Stimulated activated memory B cell treated with anti-CD40 and anti-IgM and Interleukin-4, amounts not matched to agents 10 μg/mL and 1 μg/mL and 100 μg/mL, for 72 hours (primary cell): ENCODE measurements at places on chromosomes 11 and 22.
A peak's percentile ranks its signal among the peaks of the same experiment; 100 is the strongest.

DNA sequence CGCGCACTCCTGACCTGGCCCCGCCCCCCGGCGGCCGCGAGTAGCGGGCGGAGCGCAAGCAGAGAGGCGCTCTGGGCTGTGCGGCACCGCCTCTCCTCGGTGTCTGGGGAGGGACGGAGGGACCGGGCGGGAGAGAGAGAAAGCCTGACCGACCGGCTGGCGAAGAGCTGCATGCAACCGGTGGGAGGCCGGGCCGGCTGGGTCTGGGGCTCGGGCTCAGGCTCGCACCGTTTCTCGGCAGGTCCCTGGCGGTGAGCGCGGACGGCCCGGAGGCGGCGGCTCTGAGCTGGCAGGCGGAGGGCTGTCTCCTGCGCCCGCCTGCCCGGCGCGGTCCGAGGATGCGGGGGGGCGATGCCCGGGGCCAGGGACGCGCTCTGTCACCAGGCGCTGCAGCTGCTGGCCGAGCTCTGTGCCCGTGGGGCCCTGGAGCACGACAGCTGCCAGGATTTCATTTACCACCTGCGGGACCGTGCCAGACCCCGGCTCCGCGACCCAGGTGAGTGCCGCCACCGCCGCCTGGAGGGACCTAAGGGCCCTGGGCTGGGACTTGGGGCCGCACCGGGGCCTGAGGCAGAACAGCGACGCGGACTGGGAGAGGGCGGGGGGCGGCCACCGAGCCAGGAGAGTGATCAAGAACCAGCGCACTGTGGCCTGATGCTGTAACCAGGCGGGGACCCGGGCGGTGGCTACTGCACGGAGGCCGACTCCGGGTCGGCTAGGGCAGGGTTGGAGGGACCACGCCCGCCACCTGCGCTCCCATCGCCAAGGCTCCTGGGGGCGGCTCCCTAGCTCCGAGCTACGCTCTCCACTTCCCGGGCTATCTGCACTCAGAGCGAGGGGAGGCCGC is at the start of gene SYT9:
Gene SYT9, plus strand, starts transcription at position 69 of the 847 bp plus-strand sequence. Its CDS starts 283 bp downstream, at position 352.
- peak; percentile 68 for ATAC-seq

- ATAC-seq, result peak; percentile 1
Measured at GRCh38 chr22:38569181-38569971, 607 bp downstream of the DMC1 start.

DNA sequence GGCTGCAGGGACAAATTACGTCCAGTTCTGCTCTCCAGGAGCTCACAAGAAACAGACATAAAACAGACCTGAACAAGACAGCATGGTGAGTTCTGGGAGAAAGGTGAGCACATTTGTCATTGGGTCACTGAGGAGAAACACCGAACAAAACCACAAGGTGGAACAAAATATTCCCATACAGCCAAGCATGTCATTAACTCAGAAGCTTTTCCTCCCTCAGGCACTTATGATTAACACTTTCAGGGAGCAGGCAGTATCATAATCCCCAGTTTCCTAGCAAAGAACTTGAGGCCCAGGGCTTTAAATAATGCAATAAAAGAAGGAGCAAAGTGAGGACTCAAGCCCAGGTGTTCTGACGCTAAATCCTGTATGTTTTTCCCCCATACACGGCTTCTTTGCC is 43.0 kb downstream of the P4HA3 start:
- ATAC-seq, result no peak

DNA sequence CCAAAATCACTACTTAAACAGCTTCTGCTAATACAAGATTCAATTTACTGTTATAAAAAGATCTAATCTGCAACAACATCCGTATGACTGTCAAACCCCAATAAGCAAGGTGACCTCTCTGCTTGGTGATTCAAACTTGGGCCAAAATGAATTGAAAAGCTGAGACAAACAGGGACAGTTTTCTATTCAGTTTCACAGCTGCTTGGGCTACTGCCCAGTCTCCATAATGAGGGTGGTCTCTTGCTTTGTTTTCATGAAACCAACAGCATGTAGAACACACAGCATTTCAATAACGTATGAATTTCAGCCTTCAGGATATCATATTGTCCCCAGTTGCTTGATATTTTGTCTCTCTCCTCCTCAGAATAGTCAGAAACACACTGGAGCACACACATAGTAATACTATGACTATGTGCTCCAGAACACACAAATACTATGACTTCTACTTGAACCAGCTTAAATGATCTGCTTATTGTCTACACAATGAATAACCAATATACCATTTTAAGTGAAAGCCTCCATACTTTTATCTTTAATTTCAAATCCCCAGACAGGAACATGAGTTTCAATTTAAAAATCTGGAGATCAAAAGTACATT is 285.0 kb downstream of the TTC28 start:
- no peak for ATAC-seq

DNA sequence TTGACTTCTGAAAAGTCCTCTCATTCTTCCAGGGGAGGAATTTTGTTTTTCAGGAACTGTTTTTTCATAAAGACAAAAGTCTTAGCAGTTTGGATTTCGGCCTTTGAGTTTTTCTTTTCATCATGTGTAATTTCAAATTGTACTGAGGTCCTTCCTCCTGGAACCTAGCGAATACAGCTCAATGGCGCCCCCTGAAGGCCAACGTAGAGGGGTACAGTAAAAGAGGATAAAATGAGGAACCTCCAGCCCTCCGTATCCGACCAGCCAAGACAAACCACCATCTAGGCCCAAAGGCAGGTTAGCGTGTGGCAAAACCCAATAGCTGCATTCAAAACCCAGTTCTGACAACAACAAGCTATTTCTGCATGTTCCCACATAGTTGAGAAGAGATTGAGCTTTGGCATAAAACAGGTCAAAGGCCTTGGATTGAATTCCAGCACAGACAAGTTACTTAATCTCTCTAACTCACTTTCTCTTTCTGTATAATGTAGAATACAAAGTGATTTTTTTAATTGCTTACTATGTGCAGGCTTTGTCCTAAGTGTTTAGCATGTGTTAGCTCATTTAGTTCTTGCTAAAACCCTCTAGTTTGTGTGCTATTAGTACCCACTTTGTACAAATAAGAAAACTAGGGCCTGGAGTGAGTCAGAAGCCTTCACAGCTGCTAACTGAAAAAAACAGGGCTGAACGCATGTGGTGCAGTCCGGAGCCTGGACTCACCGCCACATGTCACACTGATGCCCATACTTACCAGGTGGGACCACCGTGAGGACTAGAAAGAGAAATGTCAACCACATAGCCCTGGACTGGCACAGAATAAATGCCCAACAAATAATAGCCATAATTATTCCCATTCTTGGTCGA is 43.2 kb upstream of the ETS1 start:
- peak; percentile 96 for ATAC-seq

GRCh38 chr22:38449776-38450175 is 5.2 kb downstream of the KCNJ4 start:
- no peak for ATAC-seq

GRCh38 chr11:99325847-99326246 is 305.1 kb downstream of the CNTN5 start:
- no peak for ATAC-seq

GRCh38 chr11:18223591-18224387 is 12.8 kb downstream of the SAA4 start:
- ATAC-seq, result no peak

- ATAC-seq, result no peak
Measured at GRCh38 chr11:111836162-111836561, 35.2 kb downstream of the ALG9 start.

- no peak for ATAC-seq
Measured at GRCh38 chr22:33684087-33684486, 236.2 kb downstream of the LARGE1 start.

GRCh38 chr11:58490827-58491226 is 17.1 kb downstream of the OR5B21 start:
- no peak for ATAC-seq

DNA sequence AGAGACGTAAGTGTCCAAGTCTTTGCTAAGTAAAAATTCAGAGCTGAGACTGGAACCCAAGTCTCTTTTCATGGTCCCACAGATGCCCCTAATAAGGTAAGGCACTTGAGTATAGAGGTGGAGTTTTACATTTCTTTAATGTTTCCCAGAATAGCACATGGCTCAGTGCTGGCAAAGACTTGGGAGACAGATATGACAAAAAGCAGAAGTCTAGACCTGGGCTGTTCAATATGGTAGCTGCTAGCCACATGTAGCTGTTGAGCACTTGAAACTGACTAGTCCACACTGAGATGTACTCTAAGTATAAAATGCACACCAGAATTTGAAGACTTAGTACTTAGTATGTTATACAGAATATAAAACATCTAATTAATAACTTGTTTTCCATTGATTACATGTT is 17.6 kb downstream of the VSTM5 start:
- no peak for ATAC-seq
